ENCODE measurements at places on chromosomes 1 and 21.

DNA sequence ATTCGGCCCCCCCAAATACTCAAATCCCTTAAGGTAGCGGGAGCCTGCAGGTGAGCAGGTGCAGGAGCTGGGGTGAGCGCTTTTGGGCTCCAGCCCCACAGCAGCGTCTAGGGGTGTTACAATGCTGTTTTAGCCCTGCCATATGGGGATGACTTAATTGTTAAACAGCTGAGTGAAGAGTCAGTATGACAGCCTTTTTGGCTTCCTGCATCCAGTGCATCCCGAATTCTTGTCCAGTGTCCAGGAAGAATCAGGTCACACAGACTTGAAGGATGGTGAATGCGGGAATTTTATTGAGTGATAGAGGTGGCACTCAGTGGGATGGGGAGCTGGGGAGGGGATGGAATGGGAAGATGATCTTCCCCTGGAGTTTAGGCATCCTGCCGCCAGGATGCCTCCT lies 30.4 kb upstream of the HHAT start:
- no peak for DNase-seq

GRCh38 chr1:43901196-43901961 lies 32.2 kb upstream of the ARTN start:
- no peak for DNase-seq

GRCh38 chr1:212477680-212478466 lies 45.2 kb downstream of the NENF start:
- DNase-seq = no peak

- no peak for DNase-seq
Measured at GRCh38 chr1:40094466-40095110, 2.5 kb downstream of the PPT1 start.

GRCh38 chr1:234863551-234863971 lies 253.6 kb upstream of the IRF2BP2 start:
- DNase-seq = peak; percentile 75

GRCh38 chr21:36913247-36914169 lies 53.0 kb downstream of the HLCS start:
- DNase-seq = no peak
